ENCODE measurements at places on chromosomes 6 and 20.

- DNase-seq: no peak
Measured at GRCh38 chr6:114140416-114140815, 169.5 kb upstream of the HDAC2 start.

GRCh38 chr6:1911474-1911873 is 301.8 kb downstream of the FOXC1 start:
- no peak for DNase-seq

- DNase-seq: no peak
Measured at GRCh38 chr6:125485757-125486156, 184.0 kb upstream of the HDDC2 start.

DNA sequence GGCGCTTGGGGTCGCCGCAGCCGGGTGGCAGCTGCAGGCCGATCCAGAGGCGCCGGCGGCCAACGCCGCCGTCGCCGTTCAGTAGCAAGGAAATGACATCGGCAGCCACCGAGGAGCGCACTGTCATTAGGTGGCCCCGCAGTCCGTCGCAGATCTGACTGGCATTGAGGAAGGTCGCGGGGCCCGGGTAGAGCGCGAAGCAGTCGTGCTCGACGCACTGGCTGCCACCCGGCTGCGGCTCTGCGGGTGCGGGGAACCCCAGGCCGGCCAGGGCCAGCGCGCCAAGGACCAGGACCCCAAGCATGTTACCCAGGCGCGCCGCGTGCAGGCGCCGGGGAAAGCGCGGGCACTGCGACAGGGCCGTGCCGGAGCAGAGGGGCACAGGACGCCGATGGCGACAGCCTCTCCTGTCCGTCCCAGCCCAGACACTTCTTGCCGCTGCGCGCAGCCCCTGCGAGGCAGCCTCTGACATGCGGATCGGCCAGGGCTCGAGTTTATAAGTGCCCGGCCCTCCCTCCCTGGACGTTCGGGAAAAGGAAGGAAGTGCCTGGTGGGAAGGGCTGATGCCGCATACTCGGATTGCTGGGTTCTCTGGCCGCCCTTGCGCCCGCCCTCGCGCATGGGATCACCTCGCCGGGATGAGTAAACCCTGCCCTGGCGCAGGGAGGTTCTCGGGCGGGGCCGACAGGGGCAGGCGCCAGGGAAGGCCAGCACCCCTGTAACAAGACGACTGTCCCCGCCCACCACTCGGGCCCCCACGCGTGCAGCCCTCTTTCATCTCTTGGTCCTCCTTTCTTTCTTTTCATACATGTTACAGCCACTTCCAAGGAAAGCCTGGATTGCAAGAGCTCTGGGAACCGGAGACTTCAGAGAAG is at the start of gene THBD:
Gene THBD, minus strand, starts transcription at position 472 of the 875 bp plus-strand sequence. Its CDS starts 168 bp downstream, at position 304.
- DNase-seq: no peak

DNA sequence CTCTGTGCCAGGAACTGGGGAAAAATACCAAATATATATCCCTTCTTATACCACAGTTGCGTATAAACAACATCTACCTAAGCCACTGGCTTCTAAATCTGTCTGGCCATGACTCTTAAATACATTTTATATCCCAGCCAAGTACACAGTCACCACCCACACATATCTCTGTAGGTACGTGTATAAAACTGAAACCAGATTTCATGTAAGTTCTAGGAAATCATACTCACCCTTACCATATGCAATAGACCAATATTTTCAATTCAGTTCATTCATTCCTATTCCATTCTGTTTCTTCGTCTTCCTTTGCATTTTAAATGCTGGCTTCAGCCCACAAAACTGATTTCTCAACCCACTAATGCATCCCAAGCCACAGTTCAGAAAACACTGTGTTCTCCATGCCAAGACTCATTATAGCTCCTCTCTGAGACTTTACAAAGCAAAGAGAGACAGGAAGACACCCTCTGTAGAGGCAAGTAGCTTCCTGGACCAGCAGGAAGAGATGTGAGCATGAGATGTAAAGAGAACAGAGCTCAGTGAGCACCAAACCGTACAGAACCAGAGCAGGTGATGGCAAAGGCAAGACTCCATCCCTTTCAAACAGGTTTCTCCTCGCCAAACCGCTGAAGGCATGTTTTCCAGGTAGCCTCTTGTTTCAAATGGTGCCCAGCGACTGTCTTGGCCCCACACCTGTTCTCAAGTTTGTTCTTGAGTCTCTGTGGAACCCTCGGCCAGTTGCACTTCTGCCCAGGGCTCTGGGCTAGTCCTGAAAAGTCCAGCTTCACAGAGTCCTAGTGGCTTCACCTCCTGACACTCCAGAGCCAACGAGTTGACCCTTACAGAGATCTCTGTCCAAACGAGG is 18.7 kb downstream of the FAM50B start:
- DNase-seq: no peak

GRCh38 chr6:149897015-149897697 is 757 bp downstream of the RAET1E start:
- DNase-seq: no peak

- no peak for DNase-seq
Measured at GRCh38 chr20:36197271-36197670, 39.0 kb upstream of the AAR2 start.

GRCh38 chr6:89508755-89509563 is 76.0 kb downstream of the ANKRD6 start:
- no peak for DNase-seq

DNA sequence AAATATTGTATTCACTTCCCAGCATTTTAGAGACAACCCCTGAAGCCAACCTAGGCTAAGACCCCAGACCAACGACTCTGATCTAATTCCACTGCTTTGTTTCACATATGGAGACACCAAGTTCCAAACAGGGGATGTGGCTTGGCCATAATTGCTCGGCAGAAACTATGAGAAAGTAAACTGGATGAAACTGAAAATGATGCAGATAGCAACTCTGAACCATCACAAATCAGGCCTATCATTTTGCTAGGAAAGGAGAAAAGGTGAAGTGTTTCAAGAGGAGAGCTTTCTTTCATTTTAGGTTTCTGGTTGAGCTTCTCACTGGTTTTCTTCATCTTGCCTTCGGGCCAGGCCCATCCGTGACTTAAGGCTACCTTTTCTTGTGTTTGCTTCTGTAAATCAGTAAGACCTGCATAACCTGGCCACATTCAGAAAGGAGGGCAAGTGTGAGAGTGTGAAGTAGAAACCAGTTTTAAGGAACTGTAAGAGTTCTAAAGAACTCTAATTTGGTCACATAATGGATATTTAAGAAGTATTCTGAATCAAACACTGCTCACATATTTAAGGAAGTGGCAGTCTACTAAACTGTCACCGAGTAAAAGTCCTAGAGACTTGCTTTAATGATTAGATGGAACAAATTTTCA is 105.8 kb downstream of the BACH2 start:
- DNase-seq: no peak

DNA sequence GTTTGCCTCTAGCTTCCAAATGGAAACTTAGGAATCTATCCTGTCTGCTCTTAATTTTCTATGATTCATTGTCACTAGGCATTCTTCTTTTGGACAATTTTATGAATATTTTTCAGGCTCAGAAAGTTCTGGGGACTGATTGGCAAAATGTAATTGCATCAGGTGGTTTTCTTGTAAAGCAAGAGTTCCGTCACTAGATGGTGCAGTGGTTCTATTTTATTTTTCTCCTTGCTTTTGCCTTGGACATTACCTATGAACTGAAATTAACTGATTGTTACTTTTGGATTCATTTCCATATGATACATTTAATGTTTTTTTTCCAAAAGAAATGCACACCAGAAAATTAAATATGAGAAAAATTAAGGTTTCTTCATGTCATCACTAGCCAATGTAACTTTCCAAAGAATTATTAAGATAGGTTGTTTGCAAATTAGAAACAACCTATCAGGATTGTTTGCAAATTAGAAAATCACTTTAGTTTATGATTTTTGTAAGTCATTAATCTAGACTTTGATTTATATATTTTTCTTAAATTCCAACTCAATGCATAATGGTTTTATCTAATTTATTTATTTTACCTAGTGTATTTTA is 48.0 kb downstream of the TMEM170B start:
- peak; percentile 34 for DNase-seq

GRCh38 chr6:84061174-84061573 is 27.6 kb downstream of the MRAP2 start:
- no peak for DNase-seq

DNA sequence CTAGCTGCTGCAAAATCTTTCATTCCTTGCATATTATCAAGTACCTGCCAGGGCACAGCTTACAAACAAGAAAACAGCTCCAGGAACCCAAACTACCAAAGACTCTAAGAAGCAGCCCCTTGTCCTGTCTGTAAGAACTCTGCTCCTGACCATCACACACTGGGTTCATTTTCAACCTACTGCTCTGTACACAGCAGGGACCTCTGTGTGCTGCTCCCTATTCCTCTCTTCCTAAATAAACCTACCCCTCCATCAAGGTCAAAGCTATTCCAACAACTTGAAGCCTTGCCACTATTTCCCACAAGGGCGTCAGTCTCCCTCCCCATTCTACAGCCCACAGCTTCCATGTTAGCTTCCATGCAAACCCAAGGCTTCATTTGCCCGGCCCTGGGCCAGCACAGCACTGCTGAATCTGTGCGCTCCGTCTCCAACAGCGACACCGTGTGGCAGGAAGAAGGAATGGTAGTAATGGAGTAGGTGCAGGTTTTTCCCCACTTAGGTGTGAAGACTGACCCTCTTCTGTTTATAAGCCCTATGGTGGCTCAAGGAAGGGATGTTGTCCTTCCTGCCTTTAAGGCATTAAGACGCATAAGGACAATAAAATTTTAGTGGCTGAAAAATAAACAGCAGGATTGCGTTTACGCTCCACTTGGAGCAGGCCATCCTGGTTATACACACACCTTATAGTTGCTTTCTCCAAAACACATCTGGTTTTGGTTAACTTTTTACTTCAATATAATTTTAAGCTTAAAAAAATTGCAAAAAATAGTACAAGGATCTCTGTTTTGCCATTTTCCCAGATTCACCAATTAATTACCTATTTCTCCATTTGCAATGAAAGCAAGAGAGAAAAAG is 115.2 kb upstream of the NXT1 start:
- DNase-seq: peak; percentile 27

- no peak for DNase-seq
Measured at GRCh38 chr6:89073840-89074239, 6.7 kb upstream of the PNRC1 start.

GRCh38 chr6:163970846-163971564 is 556.5 kb downstream of the QKI start:
- DNase-seq: no peak

- DNase-seq: no peak
Measured at GRCh38 chr20:32476684-32477593, 108.2 kb downstream of the NOL4L start.

DNA sequence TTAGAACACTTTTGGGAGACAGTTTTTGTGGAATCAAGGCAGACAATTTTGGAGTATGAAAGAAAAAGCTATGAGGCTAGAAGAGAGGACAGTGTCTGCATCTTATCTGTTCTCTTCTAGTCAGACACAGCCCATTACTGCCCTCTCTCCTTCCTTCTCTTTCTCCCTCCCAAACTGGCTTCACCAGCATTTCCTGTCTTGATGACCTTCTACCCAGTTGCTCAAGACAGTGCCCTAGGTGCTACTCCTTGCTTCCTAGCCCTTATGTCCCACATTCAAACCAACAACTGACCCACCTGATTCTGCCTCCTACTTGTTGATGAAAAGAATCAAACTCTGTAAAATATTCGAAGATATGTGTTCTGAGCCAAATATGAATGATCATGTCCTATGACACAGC is 116.4 kb upstream of the RIPOR2 start:
- DNase-seq: no peak

Data from NCI-H526 treated with DMSO at 0.1 percent for 48 hours (cell line).